Activated T-helper 17 cell treated with anti-CD3 and anti-CD28 coated beads, Interleukin-2, amount 50 U/mL, for 72 hours (primary cell): ENCODE measurements at places on chromosomes 1 and 21.

GRCh38 chr1:110118636-110119396, 6.6 kb downstream of the UBL4B start:
- ATAC-seq, result peak; percentile 42
- H3K36me3 ChIP-seq, result peaks cover 8% of the 10 kb centered on the region
- peaks cover 8% of the 10 kb centered on the region for H3K4me1 ChIP-seq
- H3K27ac ChIP-seq, result no peak overlapping the region
- no peak overlapping the region for H3K4me3 ChIP-seq
- peaks cover 11% of the 10 kb centered on the region for H3K27me3 ChIP-seq

DNA sequence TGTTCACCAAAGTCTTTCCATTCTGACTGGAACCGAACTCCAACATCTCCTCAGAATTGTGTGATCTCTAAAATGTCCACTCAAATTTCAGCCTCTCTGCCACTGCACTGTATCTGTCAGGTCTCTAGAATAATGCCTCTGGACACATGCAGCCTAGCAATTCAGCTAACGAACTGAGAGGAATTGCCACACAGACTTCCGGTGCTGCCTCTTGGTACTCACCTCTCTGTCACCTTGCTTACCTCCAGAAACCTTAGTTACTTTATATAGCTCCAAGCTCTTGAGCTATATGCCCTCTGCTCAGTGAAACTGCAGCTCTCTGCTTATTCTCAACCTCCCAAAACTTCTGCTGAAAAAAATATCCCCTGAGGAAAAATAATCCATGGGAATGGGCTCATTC, 2.7 kb upstream of the CHRM3 start:
- no peak overlapping the region for H3K4me3 ChIP-seq
- ATAC-seq, result no peak
- peaks cover 13% of the 10 kb centered on the region for H3K4me1 ChIP-seq
- H3K36me3 ChIP-seq, result peaks cover 6% of the 10 kb centered on the region
- H3K27me3 ChIP-seq, result peaks cover 52% of the 10 kb centered on the region

GRCh38 chr21:43352568-43353281, 74.2 kb downstream of the SIK1 start:
- no peaks in the 10 kb centered on the region for H3K27me3 ChIP-seq
- peak; percentile 82 for ATAC-seq
- peak overlapping the region; percentile 27 for H3K4me3 ChIP-seq
- H3K36me3 ChIP-seq, result no peaks in the 10 kb centered on the region
- H3K27ac ChIP-seq, result peak overlapping the region; percentile 75
- H3K4me1 ChIP-seq, result no peaks in the 10 kb centered on the region

DNA sequence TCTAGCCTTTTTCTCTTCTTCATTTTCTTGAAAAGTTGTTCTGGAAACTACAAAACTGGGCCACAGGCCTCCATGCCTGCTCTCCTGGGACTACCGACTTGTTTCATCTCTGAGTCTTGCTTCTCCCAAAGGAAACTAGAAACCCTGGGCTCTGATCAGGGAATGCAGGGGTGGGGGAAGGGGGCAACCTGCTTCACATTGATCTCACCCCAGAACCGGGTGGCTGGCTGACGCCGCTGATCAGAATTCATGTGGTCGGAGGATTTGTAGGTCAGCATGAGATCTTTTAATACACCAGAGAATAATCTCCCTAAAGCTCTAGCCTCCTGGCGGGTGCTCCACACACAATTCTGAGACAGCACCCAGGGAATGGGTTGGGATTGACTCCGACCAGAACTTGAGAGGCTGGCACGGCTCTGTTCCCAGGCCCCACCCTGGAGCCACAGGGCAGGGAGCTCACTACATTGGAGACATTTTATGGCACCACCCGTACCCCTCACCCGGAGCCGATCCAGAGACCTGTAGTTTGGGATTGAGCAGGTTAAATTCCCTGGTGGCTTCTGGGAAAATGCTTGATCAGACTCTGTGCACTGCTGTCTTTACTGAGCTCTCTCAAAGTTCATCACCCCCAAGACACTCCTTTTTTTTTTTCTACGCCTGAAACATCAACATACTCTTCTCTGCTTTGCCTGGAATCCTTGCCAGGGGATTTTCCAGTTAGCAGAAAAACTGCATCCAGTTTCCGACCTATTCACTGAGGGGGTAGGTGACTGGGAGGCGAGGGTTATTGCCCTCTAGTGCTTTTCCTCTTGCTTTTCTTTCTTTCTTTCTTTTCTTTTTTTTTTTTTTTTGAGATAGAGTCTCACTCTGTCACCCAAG, 12.2 kb upstream of the ARHGEF10L start:
- no peak overlapping the region for H3K4me3 ChIP-seq
- H3K4me1 ChIP-seq, result peaks cover 4% of the 10 kb centered on the region
- no peaks in the 10 kb centered on the region for H3K36me3 ChIP-seq
- H3K27ac ChIP-seq, result no peak overlapping the region
- ATAC-seq, result no peak
- peaks cover 13% of the 10 kb centered on the region for H3K27me3 ChIP-seq

DNA sequence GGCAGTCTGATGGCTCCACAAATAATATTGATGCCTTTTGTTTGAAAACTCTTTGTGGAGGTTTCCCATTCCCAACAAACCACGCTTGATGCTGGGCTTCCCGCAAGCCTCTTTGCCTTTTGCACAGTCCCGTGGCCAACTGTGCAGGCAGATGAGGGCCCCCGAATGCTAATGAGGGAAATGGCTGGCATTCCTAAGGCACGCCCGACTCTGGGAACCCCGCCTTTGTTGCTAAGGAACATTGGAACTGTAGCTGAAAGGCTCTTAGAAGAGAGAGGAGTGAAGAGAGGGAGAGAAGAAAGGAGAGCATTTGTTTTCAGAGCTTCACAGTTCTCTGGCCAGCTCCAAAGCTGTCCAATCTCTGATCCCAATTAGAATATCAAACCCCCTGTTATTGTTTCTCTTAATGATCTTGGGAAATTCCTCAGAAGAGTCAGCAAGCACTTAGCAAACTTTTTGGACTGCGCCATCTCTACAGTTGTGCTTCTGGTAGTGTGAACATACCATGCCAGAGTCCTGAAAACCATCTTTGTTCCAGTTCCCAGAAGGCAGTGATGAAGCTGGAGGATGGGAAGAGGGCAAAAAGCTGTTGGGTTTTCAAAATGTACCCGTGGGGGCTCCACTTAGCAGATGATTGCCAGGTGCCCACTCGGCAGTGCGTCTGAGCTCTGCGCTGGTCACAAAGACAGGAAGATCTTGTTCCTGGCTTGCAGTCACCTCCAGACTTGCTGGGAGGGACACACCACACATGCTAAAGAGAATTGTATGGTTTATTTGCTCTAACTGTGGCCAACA, 60.1 kb upstream of the CYP2J2 start:
- no peaks in the 10 kb centered on the region for H3K36me3 ChIP-seq
- H3K27ac ChIP-seq, result no peak overlapping the region
- H3K4me1 ChIP-seq, result no peaks in the 10 kb centered on the region

DNA sequence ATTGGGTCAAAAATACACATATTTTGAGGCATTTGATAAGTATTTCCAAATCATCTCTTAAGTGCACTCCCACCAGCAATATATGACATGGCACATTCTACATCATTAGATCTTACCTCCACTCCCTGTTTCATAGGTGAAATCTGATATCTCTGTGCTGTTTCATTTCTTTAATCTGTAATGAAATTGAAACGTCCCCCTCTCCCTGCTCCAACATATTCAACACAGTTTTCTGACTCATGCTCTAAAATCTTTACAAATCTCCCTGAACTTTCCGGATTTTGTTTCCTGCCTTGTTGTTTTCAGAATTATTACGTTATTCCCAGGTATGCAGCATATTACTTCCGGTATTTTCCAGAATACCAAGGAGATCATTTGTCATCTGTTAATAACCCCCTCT, 66.1 kb upstream of the AKT3 start:
- no peak for ATAC-seq
- H3K36me3 ChIP-seq, result no peaks in the 10 kb centered on the region
- peaks cover 43% of the 10 kb centered on the region for H3K27me3 ChIP-seq
- H3K4me1 ChIP-seq, result peaks cover 10% of the 10 kb centered on the region
- H3K4me3 ChIP-seq, result peak overlapping the region; percentile 68

DNA sequence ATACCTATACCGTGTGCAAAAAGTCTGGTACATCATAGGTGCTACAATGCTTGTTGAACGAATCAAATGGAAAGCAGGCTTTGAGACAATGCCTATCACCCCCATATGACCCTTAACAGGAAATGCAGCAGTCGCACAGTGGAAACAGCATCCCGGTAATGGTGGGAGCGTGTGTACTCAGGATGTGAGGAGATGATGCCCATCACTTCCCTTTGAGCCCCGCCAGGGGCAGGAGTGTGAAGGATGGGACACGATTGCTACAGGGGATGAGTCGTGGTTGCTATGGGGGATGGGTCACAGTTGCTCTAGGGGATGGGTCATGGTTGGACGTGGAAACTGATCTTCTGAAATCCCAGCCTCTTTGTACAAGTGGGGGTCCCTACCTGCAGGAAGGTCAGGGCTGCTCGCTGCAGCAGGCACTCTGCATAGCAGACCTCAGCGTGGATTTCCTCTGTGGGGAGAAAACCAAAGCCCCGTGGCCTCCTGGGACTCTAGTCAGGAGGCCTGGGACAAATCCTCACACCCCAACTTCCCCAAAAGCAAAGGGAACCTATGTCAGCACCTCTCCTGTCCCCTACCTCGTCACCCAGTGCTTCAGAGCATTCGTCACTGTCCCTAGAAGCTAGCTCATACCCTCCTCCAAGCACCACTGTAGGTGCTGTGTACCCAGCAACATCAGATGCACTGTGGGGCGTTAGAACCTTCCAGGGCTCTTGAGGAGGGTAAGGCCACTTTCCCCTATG, 19.3 kb downstream of the TTC39A start:
- H3K27me3 ChIP-seq, result no peaks in the 10 kb centered on the region
- no peak for ATAC-seq
- no peaks in the 10 kb centered on the region for H3K36me3 ChIP-seq
- peaks cover 8% of the 10 kb centered on the region for H3K4me1 ChIP-seq
- no peak overlapping the region for H3K27ac ChIP-seq

- H3K27ac ChIP-seq, result peak overlapping the region; percentile 45
- no peak for ATAC-seq
- H3K27me3 ChIP-seq, result no peaks in the 10 kb centered on the region
- H3K4me3 ChIP-seq, result no peak overlapping the region
- H3K36me3 ChIP-seq, result no peaks in the 10 kb centered on the region
- peaks cover 26% of the 10 kb centered on the region for H3K4me1 ChIP-seq
Measured at GRCh38 chr1:51624855-51625254, 8.0 kb downstream of the OSBPL9 start.

DNA sequence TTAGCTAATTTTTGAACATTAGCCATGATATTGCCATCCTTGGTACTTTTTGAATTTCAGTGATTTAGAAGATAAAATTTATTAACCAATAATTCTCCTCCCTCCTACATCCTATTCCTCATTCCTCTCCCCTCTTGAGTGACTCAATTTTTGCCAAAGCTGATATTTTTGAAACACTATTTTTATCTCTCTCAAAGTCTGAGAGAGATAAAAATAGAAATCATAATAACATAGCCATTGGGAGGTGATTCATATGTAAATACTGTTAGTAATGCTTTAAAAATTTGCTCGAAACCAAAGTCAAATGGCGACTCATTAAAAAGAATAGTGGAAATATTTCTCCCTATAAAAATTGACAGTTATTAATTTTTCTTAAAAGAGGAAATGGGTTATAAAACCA, 97.4 kb downstream of the PATJ start:
- no peak overlapping the region for H3K4me3 ChIP-seq
- H3K27ac ChIP-seq, result no peak overlapping the region
- peaks cover 6% of the 10 kb centered on the region for H3K36me3 ChIP-seq
- H3K4me1 ChIP-seq, result peaks cover 4% of the 10 kb centered on the region
- H3K27me3 ChIP-seq, result no peaks in the 10 kb centered on the region

GRCh38 chr21:41621513-41621912, 113.6 kb upstream of the TMPRSS2 start:
- no peaks in the 10 kb centered on the region for H3K36me3 ChIP-seq
- H3K4me1 ChIP-seq, result peaks cover 3% of the 10 kb centered on the region
- no peak overlapping the region for H3K27ac ChIP-seq
- H3K27me3 ChIP-seq, result peaks cover 45% of the 10 kb centered on the region
- H3K4me3 ChIP-seq, result no peak overlapping the region

DNA sequence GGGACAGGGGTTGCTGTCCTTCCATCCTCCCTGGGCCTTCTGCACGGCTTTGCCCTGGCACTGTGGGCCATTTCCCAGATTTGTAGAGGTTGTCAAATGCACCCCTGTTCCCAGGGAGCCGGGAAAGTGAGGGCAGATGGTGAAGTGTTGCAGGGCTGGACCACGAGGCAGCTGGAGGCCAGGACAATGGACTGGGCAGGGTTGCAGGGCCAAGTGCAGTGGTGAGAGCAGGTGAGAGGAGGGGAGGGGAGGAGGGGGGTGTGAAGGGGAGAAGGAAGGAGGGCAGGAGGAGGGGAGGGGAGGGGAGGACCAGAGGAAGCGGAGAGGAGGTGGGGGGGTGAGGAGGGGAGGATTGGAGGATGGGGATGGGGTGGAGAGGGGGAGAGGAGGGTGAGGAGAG, 443.9 kb downstream of the CAMTA1 start:
- H3K36me3 ChIP-seq, result no peaks in the 10 kb centered on the region
- H3K27ac ChIP-seq, result no peak overlapping the region

DNA sequence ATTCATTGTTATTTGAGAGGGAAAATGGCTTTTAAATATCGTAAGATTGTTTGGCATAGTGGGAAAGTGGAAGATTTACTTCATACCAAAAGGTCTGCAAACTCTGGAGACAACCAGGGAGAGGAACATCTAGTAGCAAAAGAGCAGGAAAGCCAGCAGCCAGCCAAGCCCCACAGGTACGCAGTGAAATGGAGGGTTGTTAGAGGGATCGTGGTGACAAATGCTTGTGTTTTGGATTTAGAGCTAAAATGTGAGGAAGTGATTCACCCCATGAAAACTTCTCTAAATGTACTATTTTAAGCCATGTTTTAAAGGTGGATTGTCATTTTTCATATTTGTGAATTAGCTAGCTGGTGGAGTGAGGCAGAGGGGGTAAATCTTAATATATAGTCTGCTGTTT, 69.3 kb downstream of the RPS6KC1 start:
- no peak overlapping the region for H3K4me3 ChIP-seq
- H3K4me1 ChIP-seq, result no peaks in the 10 kb centered on the region
- no peaks in the 10 kb centered on the region for H3K27me3 ChIP-seq
- H3K36me3 ChIP-seq, result peaks cover 5% of the 10 kb centered on the region

DNA sequence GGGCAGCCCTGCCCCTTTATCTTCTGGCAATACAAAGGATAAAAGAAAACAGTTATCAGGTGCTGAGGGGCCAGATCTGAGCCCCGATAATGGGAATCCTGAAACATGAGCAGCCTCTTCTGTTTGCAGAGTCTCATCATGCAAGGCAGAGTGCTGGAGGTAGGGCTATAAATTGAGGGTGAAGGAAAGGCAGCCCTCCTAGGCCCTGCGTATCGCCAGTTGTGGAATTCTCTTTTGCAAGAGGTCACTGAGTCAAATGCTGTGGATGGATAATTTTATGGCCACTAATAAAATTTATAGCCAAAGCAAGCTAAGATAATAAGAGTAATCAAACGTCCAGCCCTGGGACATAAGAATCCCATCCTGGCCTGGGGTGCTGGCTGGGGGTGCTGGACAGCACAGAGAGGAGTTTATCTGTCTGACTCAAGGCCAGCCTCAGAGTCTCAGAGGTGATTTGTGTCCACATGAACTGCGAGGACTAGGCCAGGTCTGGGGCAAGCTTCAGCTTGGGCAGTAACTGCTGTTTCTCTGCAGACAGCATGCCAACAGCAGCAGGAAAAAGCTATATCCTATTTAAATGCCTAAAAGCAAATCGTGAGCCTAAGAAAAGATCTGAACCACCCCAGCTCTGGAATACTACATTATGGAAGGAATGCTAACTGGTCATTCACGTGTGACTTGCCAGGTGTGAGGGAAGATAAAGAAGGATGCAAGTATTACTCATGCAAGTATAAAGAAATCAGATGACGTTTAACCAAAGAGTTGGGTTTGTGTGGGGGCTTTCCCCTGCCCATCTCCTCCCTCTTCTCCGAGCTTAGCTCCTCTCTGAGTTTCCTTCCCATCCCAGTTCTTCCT, 254.8 kb downstream of the KIF26B start:
- H3K4me3 ChIP-seq, result no peak overlapping the region
- ATAC-seq, result peak; percentile 9
- H3K27ac ChIP-seq, result no peak overlapping the region
- no peaks in the 10 kb centered on the region for H3K36me3 ChIP-seq
